ENCODE measurements at places on chromosomes 1 and 21.

DNA sequence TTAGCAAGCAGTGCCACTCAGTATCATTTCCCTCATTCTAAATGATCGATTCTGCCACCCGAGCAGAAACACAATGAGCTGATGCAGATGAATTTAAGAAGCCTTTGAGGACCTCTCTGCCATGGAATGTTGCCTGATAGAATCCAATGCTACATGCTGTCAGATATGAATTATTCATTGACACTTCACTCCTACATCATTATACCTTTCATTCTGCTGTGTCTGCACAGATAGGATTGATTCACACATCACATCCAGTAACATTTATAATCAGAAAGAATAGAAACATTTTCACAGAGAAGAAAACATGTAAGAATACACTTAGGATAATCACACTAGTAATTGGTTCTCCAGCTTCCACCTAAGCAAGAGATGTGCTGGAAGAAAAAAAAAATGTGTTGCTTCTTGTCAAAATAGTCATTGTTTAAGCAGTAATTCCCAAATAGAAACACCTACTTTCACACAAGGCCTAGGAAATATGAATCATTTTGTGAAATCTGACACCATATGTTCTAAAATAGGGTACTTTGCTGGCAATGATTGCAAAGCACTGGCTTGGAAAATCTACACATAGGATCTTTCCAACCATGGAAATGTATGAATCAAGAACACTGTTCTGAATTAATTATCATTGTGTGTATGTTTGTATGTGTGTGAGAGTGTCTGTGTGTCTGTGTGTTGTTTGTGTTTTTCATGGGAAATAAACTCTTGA is 110.1 kb downstream of the GRIK1 start:
- no peak for DNase-seq

GRCh38 chr1:92482665-92483609 is 3.8 kb downstream of the GFI1 start:
- DNase-seq: no peak

DNA sequence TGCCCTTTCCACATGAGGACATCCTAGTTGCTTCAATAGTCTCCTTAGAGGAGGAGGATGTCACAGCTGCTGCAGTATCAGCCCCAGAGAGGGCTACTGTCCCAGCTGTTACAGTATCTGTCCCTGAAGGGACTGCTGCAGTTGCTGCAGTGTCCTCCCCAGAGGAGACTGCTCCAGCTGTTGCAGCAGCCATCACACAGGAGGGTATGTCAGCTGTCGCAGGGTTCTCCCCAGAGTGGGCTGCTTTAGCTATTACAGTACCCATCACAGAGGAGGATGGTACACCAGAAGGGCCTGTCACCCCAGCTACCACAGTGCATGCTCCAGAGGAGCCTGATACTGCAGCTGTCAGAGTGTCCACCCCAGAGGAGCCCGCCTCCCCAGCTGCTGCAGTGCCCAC is 78.5 kb upstream of the BMP8A start:
- no peak for DNase-seq

- no peak for DNase-seq
These were observed 29.8 kb upstream of the LRRC38 start for GRCh38 chr1:13543451-13544220.

- no peak for DNase-seq
These were observed 846 bp upstream of the PER3 start for GRCh38 chr1:7783178-7783711.
